ENCODE measurements at places on chromosomes 16 and 17. TPM values are rescaled to one million over a fixed set of nuclear protein-coding genes. Genes with fewer than 3 reads are reported as not detected.

DNA sequence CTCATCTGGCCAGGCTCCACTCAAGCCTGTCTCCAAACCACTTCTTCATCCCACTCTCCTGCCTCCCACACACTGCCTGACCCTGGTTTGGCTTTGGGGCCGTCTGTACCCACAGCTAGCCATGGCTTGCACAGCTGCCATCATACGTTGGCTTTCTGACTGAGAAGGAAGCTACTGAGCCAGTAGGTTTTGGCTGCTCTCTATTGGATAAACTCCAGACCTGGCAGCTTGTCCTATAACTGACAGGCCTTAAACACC, 3.9 kb downstream of the MIF4GD start:
- H3K27ac ChIP-seq: peak overlapping the region; percentile 39
- peaks cover 4% of the 10 kb centered on the region for H3K36me3 ChIP-seq
- no peak for DNase-seq
- H3K27me3 ChIP-seq: no peaks in the 10 kb centered on the region
- H3K4me3 ChIP-seq: no peak overlapping the region
- H3K4me1 ChIP-seq: peaks cover 6% of the 10 kb centered on the region

GRCh38 chr16:88838566-88838965, 18.2 kb downstream of the GALNS start:
- no peak overlapping the region for H3K27ac ChIP-seq
- no peaks in the 10 kb centered on the region for H3K27me3 ChIP-seq
- no peak for DNase-seq
- no peak overlapping the region for H3K4me3 ChIP-seq
- no peaks in the 10 kb centered on the region for H3K4me1 ChIP-seq

DNA sequence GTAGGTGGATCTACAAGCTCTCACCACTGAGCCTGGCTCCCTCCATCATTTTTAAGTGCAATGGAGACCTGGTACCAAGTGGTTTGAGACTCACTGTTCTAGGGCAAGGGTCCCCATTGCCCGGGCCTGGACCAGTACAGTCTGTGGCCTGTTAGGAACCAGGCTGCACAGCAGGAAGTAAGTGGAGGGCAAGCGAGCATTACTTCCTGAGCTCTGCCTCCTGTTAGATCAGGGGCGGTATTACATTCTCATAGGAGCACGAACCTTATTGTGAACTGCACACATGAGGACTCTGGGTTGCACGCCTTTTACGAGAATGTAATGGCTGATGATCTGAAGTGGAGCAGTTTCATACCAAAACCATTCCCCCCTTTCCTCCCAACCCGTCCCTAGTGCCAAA, 6.8 kb upstream of the ZNF594 start:
- H3K4me1 ChIP-seq: no peaks in the 10 kb centered on the region
- H3K27me3 ChIP-seq: no peaks in the 10 kb centered on the region
- no peak overlapping the region for H3K4me3 ChIP-seq

DNA sequence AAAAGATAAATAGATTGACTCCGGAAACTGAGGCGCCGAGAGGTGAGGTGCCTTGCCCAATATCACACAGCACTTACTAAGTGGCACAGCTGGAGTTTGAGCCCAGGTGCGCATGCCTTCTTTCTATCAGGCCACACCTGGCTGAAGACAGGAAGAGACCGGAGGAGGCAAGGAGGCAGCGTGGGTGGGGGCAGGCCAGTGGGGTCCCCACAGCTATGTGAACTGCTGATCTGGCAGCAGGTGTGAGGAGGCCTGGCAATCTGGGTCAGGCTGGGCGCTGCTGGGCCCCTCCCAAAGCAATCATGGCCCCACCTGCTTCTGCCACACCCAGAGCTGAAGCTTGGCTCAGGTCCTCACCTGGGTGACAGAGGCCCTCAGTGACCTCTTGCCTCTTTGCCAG, 1.9 kb upstream of the GDPD3 start:
- peak; percentile 94 for DNase-seq
- no peak overlapping the region for H3K4me3 ChIP-seq
- peaks cover 3% of the 10 kb centered on the region for H3K4me1 ChIP-seq
- H3K36me3 ChIP-seq: peaks cover 98% of the 10 kb centered on the region

DNA sequence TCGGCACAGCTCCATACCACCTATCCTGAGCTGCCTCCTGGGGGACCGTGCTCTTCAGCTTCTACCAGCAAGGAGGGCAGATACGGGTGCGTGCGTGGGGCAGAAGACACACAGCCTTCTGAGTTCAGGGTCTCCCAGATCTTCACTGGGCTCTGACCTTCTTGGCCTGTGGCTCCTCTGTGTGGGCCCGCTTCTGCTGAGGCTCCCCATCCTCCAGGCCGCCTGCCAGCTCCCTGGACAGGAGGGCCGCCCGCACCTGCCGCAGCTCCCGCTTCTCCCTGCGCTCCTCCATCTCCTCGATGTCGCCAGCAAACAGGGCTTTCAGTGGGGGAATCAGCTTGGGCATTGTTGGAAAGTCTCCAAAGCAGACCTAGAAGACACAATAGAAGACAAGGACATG, 25.2 kb downstream of the ELAC2 start:
- no peaks in the 10 kb centered on the region for H3K27me3 ChIP-seq
- no peak overlapping the region for H3K27ac ChIP-seq
- H3K4me3 ChIP-seq: no peak overlapping the region
- peaks cover 33% of the 10 kb centered on the region for H3K36me3 ChIP-seq

The NEUROD2 gene
- 0.27 TPM for polyA plus RNA-seq

GRCh38 chr16:80746231-80746630, 58.2 kb downstream of the CDYL2 start:
- no peaks in the 10 kb centered on the region for H3K4me1 ChIP-seq
- H3K36me3 ChIP-seq: no peaks in the 10 kb centered on the region
- no peak overlapping the region for H3K4me3 ChIP-seq
- no peak overlapping the region for H3K27ac ChIP-seq
- no peak for DNase-seq

Measured in small intestine (tissue), 16 donors.